ENCODE measurements at places on chromosomes 7 and 10.

GRCh38 chr7:54788664-54789063 is 29.7 kb upstream of the SEC61G start:
- no peak for DNase-seq

- no peak for DNase-seq
These were observed 253.1 kb upstream of the MTPN start for GRCh38 chr7:136230210-136230609.

GRCh38 chr7:150945853-150946420 is 32.2 kb downstream of the KCNH2 start:
- no peak for DNase-seq

DNA sequence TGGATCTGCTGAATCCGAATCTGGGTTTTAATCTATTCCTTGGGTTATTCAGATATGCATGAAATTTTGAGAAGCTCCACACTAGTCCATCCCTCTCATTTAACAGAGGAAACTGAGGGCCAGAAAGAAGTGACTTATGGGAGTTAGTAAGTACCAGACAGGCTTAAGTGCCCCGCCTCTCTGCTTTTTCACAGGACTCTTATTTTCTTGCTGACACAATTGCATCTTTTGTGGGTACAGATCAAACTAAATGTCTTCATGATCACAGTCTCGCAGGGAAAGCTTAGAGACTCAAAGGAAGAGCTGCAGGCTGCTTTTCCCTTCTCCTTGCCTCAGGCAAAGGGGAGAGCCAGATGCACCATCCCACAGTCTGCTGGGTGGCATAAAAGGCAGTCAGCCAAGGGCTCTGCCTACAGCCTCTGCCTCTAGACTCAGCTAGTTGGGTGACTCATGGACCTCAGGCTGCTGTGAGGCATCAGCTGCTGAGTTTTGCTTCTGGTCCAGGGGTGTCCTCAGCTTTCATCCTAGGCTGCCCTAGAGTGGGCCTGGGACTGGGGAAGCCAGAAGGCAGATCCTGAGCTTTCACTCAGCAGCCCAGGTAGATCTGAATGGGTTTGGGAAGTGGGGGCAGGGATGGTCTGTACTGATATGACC is 11.6 kb downstream of the GOLGA7B start:
- peak; percentile 73 for DNase-seq

GRCh38 chr10:8439040-8439439 is 384.6 kb downstream of the GATA3 start:
- no peak for DNase-seq

DNA sequence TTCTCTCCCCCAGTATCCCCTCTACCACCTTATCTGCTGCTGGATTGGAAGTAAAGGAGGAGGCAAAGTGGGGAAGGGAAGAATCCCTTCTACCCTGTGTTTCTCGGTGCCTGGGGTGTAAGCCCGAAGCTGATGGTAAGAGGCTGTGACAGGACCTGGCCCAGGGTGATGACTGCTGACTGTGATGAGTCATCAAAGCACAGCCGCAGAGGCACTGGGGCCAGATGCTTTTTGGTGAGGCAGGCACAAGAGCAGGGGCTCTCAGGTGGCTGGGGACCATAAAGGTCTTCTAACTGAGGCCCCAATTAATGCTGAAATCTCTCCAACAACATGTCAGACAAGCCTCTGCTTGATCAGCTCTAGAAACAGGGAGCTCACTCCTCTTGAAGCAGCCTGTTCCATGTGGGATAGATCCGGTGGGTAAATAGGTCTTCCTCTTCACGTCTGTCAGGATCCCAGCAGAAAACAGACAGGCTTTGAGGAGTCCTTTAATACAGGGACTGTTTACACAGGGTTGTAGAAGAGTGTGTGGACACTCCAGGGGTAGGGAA is 86.1 kb upstream of the PCBD1 start:
- no peak for DNase-seq
